Ovary (tissue), 10 donors: ENCODE measurements at places on chromosomes 3 and 15. TPM values are rescaled to one million over a fixed set of nuclear protein-coding genes. Genes with fewer than 3 reads are reported as not detected.

Gene TRIM59
- 4.8 TPM for total RNA-seq

DNA sequence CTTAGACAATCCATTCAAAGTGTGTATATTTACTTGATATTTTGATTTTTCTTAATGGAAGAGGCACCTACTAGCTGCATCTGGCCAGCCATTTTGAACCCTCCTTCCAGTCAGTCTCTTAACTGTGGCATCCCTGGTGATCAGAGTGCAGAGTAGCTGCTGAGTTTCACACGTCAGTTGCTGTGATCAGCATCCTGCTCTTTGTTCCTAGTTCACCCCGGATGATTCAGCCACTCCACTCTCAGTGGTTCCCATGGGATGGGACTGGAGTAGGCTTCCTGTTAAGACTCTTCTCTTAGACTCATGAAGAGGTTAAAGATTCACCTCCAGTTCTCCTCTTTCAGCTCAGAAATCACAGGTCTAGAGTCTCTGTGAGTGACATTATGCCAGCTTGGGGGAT is 75.8 kb downstream of the STXBP5L start:
- H3K36me3 ChIP-seq, result no peaks in the 10 kb centered on the region
- H3K27ac ChIP-seq, result no peak overlapping the region
- no peaks in the 10 kb centered on the region for H3K4me1 ChIP-seq
- no peak for DNase-seq

- H3K36me3 ChIP-seq, result no peaks in the 10 kb centered on the region
- H3K4me3 ChIP-seq, result no peak overlapping the region
- no peak overlapping the region for H3K27ac ChIP-seq
- H3K4me1 ChIP-seq, result no peaks in the 10 kb centered on the region
Observed at GRCh38 chr15:92336419-92336987, 57.2 kb upstream of the ST8SIA2 start.

GRCh38 chr15:88108991-88109390 is 147.5 kb downstream of the NTRK3 start:
- H3K27ac ChIP-seq, result no peak overlapping the region
- no peak for DNase-seq
- H3K4me3 ChIP-seq, result no peak overlapping the region
- no peaks in the 10 kb centered on the region for H3K36me3 ChIP-seq
- H3K27me3 ChIP-seq, result no peaks in the 10 kb centered on the region
- H3K4me1 ChIP-seq, result no peaks in the 10 kb centered on the region

Gene STARD5
- total RNA-seq, result 6.1 TPM
